Kidney epithelial cell (primary cell): ENCODE measurements at places on chromosomes 2 and 18. TPM values are rescaled to one million over a fixed set of nuclear protein-coding genes. Genes with fewer than 3 reads are reported as not detected.
A peak's percentile ranks its signal among the peaks of the same experiment; 100 is the strongest.

The DYNAP gene
- not detected in 2 replicates for total RNA-seq

DNA sequence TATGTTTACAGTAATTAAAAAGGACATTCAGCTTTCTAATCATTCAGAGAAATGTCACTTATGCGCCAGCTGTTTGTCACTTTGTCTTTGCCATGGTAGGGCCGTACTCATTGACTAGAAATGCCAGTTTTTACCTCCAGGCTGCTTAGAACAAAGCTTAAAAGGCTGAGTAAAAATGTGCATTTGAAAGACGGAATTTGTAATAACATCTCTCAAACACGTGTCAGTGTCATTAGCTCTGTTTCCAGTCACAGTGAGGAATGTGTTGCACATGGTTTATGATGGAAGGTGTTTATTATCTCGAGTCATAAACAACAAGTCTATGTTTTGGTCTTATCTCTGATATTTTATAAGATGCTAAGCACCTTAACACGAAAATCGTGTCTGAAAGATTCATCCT, 118.2 kb downstream of the SNTG2 start:
- DNase-seq: no peak

The RAX gene
- not detected in 2 replicates for total RNA-seq

- peak; percentile 12 for DNase-seq
Measured at GRCh38 chr2:119549241-119549640, 5.0 kb downstream of the CFAP221 start.

DNA sequence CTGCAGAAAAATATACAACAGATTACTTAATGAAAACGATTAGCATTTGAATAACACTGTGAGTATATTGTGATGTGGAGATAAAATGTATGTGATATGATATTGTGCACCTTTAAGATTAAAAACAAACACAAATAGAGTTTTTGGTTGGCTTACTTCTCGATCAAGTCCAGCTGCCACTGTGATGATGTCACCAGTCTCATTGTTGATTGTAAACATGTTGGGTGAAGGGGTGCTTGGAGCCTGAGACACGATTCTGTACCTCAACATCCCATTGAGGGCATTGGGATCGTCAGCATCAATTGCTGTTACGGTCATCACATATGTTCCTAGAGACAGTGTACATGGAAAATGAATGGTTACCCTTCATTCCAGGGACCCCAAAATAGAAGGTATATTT, 174.1 kb downstream of the CDH2 start:
- DNase-seq: no peak

The TCF23 gene
- not detected in 2 replicates for total RNA-seq

The SKOR2 gene
- total RNA-seq: not detected in 2 replicates

- DNase-seq: no peak
Measured at GRCh38 chr2:157934684-157935377, 58.7 kb upstream of the ACVR1 start.

GRCh38 chr2:238573065-238573778, 146.5 kb downstream of the ASB1 start:
- DNase-seq: no peak

- no peak for DNase-seq
Measured at GRCh38 chr2:235216901-235217300, 265.1 kb downstream of the SH3BP4 start.

GRCh38 chr2:118014492-118014824, 588 bp upstream of the CCDC93 start:
- DNase-seq: no peak

The TTC21B gene
- 10.8 and 21.7 TPM in 2 replicates for total RNA-seq

- DNase-seq: no peak
Measured at GRCh38 chr2:99421469-99421868, 68.3 kb downstream of the REV1 start.

The FKBP1B gene
- total RNA-seq: 24.6 and 26.0 TPM in 2 replicates

- DNase-seq: no peak
Measured at GRCh38 chr18:26928670-26929313, 63.3 kb upstream of the AQP4 start.

GRCh38 chr2:109527846-109528705, 85.7 kb downstream of the SEPTIN10 start:
- DNase-seq: no peak

- no peak for DNase-seq
Measured at GRCh38 chr2:113237604-113238160, 41.0 kb downstream of the PAX8 start.

The ARMC9 gene
- total RNA-seq: 20.0 and 27.5 TPM in 2 replicates

DNA sequence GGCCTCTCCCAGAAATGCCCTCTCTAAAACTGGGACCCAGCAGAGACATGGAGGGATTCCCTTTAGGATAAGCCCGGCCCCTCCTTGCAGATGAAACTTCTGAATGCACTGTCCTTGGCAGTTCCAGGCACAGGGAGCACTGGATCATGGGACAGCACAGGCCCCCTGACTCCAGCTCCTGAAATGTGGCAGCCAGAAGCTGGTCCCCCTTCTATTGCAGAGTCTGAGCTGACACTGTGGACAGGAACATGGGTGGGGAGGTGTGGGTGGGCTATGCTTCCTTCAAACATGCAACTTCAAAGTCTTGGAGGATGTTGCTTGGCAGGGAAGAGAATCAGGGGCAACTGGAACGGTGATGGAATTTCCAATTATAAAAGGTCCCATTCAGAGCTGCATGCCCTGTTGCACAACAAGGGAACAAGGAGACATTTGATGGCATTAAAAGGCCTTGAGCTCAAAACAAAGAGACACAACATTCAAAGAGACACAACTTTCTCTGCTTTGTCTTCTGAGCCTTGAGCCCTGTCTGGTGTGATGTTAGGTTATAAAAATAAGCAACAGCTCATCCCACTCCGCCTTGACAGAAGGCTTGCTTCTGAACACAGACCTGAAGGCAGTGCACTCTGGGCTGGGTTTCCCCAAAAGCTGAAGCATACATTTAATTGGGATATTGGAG, 239.0 kb downstream of the OSR1 start:
- DNase-seq: no peak

- no peak for DNase-seq
Measured at GRCh38 chr2:66532972-66533868, 98.3 kb downstream of the MEIS1 start.

DNA sequence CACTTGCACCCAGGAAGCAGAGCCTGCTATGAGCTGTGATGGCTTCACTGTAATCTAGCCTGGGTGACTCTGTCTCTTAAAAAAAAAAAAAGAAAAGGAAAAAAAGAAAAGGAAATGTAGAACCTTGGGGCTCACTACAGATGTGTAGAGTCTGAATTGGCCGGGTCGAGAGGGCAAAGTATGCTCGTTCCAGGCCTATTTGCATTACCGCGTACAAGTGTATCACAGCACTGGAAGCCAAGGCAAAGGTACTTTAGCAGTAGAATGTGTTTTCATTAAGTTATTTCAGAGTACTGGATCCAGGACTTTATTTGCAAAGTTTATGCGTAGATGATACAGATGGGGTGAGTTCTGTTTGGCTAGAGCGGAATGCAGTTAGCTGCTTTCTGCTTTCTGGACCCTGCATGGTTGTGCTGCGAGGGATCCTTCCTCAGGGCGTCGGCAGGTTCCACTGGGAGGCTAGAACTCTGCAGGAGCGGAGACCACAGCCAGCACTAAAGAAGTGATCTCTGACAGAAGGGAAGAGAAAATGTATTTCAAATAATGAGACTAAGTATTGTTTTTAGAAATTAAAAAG, 51.8 kb downstream of the LDLRAD4 start:
- no peak for DNase-seq

- DNase-seq: no peak
Measured at GRCh38 chr2:226608451-226608850, 191.2 kb downstream of the IRS1 start.

DNA sequence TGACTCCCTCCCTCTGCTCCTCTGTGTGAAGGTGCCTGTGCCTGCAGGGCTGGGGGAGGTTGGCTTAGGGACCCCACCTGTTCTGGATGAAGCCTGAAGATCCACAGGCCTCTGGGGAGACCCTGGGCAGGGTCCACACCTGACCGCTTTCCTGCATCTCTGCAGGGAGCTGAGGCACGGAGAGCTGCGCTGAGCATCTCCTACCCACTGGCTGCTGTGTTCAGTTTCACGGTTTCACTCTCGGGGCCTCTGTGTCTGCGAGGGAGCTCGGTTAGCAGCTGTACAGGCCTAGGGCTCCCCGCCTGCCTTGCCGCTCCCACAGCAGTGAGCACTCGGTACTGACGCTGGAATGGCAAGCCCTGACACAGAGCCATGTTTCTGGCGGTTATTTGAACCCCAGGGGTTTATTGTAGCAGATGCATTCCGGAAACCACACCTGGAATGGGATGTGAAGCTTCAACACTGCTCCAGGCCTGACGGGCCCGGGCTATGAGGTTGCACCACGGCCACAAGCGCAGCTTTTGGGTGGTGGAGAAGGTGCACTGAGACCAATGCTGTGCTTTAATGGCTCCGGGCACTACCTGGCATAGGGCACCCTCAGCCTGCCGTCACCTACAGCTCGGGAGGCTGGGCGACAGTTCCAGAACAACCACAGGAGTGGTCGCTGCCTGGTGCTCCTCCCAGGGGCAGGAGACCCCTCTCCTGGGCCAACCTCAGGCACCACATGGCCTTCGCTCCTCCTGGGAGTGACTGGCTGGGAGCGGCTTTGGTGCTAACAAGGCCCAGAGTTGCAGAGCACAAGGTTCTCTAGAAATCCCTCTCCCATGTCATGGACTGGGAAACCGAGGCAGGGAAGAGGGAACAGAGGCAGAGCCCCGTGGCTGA, 257.9 kb downstream of the NDUFA10 start:
- no peak for DNase-seq

The FAM161A gene
- total RNA-seq: 3.0 and 6.0 TPM in 2 replicates

The AMER3 gene
- not detected in 2 replicates for total RNA-seq

DNA sequence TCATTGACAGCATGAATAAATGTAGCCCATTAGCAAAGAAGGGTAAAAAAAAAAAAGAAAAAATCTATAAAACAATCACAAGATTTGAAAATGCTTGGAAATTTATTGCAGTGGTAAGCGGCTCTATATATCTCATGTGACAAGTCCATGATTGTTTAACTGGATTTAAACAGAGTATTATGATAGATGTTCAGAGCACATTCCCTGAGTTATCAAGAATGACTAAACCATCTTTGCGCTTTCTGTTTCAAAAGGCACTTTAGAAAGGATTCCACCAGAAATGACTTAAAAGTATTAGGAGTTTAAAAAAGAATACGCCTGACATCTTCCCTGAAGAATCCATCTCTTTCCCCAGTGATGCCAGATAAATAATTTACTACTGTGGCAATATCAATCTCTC, 409.5 kb upstream of the UBE2E3 start:
- no peak for DNase-seq

The IGFBP2 gene
- total RNA-seq: 298 and 307 TPM in 2 replicates

- DNase-seq: no peak
Measured at GRCh38 chr2:218992703-218993344, 398 bp downstream of the CRYBA2 start.

DNA sequence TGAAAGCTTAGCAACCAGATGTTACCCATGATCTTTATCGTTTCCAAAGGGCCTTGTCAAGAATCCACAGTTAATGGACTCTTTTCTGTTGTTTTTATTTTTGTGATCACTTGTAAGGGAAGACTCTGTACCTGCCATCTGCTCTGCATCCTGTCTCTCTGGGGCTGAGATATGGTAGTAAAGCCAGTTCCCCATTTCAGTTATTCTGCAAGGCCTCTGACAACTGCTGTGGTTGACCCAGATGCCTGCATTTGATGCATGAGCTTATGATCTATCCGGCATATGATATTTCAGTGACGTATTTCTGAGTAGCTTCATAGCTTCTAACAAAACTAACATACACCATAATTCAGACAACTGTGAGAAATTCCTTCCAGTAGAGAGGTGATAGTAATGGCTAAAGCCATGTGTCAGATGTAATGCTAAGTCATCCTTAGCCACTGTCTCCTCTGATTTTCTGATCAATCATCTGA, 105.1 kb downstream of the TPO start:
- DNase-seq: no peak
